ENCODE measurements at places on chromosomes 16 and 17.

DNA sequence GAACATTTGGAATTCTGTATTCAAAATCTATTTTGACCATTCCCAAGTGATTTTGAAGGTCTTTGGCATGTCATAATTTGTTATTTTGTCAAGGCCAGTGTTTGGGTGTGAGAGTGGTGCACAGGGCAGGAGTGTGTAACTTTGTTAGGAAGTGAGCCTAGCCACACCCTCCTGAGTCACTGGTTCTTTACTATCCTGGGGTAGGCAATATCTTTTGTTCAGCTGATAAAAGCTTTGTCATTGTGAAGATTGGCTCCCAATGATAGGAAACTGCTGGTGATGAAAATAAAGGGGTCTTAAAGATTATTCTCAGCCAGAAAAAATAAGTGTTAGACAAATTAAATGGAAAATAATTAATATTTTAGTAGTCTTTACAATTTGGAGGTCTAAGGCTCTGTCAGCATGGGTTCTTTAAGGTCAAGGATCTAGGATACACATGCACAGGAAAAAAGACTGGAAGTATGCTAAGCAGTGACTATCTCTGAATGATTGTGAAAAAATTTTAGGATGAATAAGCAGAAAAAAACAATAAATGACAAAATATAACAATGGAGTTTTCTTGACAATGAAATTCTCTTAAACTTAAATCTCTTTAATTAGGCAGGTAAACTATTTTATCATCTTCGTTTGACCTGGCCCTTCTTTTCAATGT is 5.1 kb downstream of the UBN1 start:
- DNase-seq: peak; percentile 57

GRCh38 chr16:56662357-56663354 is 4.9 kb downstream of the MT1F start:
- DNase-seq: no peak

- DNase-seq: peak; percentile 90
Measured at GRCh38 chr16:31105677-31106213, 2.4 kb upstream of the BCKDK start.

- no peak for DNase-seq
Measured at GRCh38 chr16:54194334-54194743, 92.2 kb downstream of the IRX3 start.

DNA sequence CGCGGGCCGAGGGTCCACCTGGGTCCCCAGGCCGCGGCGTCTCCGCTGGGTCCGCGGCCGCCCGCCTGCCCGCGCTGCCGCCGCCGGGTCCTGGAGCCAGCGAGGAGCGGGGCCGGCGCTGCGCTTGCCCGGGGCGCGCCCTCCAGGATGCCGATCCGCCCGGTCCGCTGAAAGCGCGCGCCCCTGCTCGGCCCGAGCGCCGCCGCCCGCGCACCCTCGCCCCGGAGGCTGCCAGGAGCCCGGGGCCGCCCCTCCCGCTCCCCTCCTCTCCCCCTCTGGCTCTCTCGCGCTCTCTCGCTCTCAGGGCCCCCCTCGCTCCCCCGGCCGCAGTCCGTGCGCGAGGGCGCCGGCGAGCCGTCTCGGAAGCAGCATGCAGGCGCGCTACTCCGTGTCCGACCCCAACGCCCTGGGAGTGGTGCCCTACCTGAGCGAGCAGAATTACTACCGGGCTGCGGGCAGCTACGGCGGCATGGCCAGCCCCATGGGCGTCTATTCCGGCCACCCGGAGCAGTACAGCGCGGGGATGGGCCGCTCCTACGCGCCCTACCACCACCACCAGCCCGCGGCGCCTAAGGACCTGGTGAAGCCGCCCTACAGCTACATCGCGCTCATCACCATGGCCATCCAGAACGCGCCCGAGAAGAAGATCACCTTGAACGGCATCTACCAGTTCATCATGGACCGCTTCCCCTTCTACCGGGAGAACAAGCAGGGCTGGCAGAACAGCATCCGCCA is 504 bp downstream of the FOXC2 start:
- no peak for DNase-seq

DNA sequence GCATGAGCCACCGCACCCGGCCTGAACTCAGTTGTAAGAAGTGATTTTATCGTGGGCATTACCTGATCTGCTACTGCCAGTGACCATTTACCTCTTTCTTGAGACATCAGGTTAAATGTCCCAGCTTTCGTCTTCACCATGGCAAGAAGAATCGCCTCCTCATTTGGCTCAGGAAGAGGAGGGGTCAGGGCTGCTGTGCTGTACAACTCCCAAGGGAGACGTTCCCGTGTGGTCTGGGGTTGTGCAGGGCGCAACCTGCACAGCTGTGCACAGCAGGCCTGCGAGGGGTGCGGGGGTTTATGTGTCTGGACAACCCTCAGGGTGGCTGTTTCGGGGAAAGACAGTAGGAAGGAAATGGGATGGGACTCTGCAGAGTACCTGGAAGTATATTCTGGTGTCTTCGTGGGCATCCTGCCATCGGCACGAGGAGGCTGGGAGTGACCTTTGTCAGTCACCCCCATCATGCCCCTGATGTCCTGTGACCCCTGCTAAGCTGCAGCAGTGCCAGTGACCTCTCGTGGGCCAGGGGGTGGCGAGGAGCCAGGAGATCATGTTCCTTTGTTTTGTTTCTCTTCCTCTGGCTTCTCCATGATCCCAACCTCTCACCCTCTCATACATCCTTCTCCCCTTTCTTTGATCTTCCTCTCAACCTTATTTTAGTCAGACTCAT is 27.3 kb downstream of the CIBAR2 start:
- no peak for DNase-seq

DNA sequence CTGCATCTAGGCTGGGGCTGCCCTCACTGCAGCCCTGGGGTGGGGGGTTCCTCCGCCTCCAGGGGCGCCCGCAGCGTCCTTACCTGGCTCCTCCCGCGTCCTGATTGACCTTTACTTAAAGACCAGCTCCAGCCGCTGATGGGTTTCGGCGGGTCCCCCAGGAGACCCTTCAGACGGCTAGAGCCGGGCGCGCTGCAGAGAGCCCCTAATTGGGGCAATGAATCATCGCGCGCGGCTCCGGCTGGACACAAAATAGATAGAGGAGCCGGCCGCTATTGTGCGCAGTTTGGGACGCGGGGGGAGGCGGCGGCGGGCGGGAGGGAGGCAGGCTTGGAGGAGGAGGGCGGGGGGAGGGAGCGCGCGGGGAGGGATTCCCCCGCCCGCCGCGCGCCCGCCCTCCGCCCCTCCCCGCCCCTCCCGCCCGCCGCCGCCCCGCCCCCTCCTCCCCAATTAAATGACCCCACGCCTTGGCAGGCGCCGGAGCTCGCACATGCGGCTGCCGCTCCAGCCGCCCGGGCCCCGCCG is 56.5 kb upstream of the CIBAR2 start:
- DNase-seq: no peak

- DNase-seq: no peak
Measured at GRCh38 chr16:88048985-88049384, 97.8 kb downstream of the BANP start.

- no peak for DNase-seq
Measured at GRCh38 chr17:32525122-32525521, 38.3 kb downstream of the CDK5R1 start.

GRCh38 chr17:14525551-14526455 is 224.9 kb downstream of the HS3ST3B1 start:
- DNase-seq: no peak

DNA sequence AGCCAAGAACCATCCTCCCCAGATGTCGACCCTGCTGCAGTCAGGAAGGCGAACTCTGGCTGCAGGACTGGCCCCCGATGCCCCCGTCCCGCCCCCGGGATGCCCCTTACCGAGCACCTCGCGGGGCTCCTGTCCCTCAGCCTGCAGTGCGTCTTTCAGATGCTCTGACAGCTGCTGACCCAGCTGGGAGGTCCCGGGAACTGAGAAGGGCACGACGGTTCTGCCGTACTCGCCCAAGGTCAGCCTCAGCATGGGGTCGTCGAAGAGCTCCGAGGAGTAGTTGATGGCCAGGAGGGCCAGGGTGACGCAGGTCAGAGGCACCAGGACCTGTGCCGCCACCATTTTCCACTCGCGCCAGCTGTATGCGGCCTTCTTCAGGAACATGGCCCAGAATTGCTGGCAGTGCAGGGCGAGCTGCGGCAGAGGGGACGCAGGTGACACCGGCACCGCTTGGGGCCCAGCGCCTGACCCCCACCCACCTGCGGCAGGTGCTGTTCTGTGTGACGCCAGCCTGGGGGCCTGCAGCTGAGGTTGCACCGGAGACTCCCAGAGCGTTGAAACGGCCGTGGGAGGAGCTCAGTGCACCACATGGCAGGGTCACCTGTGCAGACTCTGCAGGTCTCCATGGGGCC is 20.1 kb upstream of the RNPS1 start:
- no peak for DNase-seq

DNA sequence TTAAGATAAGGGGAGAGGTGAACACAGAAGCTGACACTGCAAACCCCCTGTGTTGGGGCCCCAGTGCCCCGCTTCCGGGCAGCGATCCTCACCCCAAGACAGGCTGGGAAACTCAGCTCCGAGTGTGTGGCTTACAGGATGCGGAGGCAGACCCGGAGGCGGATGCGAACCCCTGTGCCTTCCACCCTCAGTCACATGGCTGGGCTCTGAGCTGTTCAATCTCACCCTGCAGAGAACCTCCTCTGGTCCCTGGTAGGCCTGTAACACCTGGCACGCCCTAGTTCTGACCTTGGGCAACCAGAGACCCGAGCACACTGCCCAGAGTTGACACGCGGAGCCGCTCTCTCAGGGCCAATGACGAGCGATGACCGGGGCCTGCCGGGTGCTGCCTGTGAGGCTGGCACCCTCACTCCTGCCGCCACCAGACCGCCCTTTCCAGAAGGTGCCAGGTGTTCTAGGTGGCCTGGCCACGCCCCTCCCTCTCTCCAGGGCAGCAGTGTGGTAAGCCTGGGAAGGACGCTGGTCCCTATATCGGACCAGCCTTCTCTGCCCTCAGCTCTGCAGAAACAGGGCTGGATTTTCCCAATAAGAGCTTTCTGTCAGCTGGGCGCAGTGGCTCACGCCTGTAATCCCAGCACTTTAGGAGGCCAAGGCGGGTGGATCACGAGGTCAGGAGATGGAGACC is 23.3 kb downstream of the MEAK7 start:
- DNase-seq: no peak

DNA sequence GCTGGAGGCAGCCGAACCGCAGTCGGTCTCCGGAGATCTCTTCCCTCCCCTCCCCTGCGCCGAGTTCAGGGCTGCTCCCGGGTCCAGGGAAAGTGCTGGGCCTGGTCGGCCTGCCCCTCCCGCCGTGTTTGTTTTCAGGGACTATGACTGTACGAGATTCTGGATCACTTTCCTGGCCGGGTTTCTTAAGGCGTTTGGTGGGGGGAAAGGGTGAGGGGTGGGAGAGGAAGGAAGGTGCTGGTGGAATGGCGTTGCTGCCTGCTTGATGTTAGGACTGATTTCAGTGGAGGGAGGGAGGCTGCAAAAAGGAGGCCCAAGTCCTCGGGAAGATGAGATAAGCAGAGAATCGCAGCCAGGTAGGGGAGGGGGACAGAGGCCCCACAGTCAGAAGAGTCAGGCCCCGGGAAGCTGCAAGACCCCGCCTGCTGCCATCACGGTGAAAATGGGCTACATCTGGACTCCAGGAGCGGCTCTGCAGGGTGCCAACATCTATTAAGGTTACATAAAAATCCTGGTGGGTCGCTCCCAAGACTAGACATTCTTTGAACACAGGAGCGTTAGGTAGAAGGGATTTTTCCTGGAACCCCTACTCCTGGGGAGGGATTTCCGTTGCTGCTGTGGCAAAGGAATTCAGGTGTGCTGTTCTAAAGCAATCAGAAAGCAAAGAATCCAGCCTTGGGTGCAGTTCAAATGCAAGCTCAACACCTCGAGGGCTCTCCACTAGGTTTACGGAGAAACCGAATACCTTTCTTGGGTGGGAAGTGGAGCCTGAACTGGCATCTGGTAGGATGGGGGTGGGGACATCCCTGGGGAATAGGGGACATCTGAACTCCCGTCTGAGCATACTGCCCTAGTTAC is 1.2 kb downstream of the ARHGAP44 start:
- no peak for DNase-seq

DNA sequence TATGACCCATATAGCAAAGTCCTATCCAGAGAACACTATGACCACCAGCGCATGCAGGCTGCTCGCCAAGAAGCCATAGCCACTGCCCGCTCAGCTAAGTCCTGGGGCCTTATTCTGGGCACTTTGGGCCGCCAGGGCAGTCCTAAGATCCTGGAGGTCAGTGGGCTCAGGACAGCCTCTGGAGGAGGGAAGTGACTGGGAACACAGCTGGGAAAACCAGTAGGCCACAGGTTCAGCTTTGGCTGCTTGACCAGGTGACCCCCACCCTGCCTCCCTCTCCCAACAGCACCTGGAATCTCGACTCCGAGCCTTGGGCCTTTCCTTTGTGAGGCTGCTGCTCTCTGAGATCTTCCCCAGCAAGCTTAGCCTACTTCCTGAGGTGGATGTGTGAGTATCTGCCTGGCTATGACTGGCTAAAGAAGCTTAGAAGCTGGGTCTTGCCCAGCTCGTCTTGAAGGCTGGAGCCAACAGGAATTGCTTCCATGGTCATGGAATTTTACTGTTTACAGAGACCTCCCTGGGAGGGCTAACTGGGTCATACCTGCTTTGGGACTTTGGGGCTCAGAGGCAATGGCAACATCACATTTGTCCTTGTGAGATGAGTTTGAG is 1.5 kb upstream of the OVCA2 start:
- DNase-seq: no peak

GRCh38 chr17:6427279-6427781 is 7.6 kb downstream of the AIPL1 start:
- DNase-seq: no peak

- no peak for DNase-seq
Measured at GRCh38 chr16:14362774-14363371, 267.2 kb downstream of the PARN start.

- no peak for DNase-seq
Measured at GRCh38 chr16:27383556-27384243, 18.3 kb upstream of the IL21R start.

DNA sequence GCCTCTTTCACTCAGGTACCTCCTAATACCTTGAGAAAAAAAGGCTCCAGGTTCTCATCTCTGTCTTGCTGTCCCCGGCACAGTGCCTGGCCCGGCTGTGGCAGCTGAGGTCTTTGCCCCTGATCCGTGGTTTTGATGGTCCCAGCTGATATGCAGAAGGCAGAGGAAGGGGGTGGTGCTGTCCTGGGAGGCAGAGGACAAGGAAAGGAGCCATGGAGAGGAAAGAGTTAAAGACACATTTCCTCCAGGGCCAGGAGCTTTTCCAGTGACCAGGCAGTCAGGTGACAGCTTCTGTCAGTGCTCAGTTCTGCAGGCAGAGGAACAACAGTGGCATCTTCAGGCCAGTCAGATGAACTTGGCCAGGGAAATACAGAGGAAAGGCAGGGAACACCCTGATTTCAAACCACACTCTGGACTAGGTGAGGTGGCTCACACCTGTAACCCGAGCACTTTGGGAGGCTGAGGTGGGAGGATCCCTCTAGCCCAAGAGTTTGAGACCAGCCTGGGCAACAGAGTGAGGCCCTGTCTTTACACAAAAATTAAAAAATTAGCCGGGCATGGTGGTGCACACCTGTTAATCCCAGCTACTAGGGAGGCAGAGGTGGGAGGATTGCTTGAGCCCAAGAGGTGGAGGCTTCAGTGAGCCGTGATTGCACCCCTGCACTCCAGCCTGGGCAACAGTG is 3.3 kb upstream of the COG1 start:
- peak; percentile 34 for DNase-seq

- DNase-seq: no peak
Measured at GRCh38 chr17:81720267-81721071, 8.4 kb downstream of the SLC25A10 start.
